ENCODE measurements at places on chromosomes 2 and 18. TPM values are rescaled to one million over a fixed set of nuclear protein-coding genes. Genes with fewer than 3 reads are reported as not detected.
A peak's percentile ranks its signal among the peaks of the same experiment; 100 is the strongest.

GRCh38 chr2:178628605-178629004, 148.3 kb downstream of the PLEKHA3 start:
- DNase-seq = no peak

DNA sequence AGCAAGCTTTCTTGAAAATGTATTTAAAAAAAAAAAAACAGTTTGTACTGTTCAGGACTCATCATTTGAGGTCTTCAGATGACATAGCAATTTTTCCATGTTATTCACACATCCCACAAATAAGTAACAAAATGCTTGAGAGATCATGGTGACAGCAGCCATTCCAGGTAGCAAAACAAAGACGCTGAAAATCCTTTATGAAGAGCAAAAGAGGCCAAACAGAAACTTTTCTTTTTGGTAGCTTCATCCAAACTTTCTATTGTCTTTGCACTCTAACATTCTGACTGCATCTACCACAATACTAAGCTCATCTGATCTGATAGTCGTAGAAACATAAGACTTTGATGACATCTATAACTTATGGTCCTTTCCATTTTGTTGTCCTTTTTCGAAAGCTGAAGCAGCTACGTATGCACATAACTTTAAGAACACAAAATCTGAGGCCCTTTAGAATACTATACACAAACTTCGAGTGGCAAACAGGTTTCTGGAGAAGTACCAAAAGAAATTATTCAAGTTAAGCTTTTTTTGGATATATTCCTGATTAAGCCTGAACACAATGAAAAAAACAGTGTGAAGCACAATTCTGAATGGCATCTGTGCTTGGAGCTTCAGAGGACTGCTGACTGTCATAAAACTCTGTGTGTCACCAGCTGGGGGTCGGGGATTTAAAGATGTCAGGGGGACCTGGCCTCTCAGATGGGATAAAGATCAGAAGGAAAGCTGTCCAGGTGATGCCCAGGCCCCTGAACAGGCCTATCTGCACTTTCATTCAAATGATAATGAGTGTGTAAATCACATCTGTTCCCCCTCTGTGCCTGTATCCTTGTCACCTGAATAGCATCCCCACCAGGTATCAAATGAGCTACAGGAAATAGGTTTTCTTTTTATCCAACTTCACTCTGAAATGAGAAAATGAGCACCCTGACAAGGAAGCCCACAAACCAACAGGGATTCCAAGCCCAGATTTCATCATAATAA, 75.8 kb downstream of the ZEB2 start:
- no peak for DNase-seq

- peak; percentile 26 for DNase-seq
Observed at GRCh38 chr2:101733257-101733993, 35.9 kb downstream of the MAP4K4 start.

GRCh38 chr2:75563591-75563990, 2.9 kb upstream of the EVA1A start:
- no peak for DNase-seq

GRCh38 chr2:71850306-71850801, 297.3 kb downstream of the CYP26B1 start:
- no peak for DNase-seq

GRCh38 chr2:195106681-195107380, 550.2 kb upstream of the SLC39A10 start:
- no peak for DNase-seq

DNA sequence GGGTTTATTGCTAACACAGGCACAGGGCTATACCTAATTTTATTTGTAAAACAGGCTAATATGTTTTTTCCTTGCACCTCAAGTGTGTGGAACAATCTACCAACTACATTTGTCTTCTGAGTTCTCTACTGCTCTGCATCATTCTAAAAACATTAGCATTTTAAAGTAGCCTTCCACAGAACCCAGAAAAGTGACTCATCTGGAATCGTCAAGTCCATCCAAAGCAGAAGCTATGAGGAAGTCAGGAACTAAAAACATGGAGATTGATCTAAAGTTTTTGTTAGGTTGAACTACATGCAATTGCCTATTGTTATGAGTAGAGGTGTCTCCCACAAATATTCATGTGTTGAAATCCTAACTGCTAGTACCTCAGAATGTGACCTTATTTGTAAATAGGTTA, 70.9 kb downstream of the SUCLG1 start:
- no peak for DNase-seq

- peak; percentile 96 for DNase-seq
Observed at GRCh38 chr2:15640261-15640711, 48.6 kb downstream of the DDX1 start.

GRCh38 chr2:109421101-109421500, 192.7 kb downstream of the SEPTIN10 start:
- DNase-seq = no peak

GRCh38 chr2:204152616-204153015, 216.1 kb downstream of the ICOS start:
- DNase-seq = peak; percentile 3

- no peak for DNase-seq
Observed at GRCh38 chr2:126894585-126895182, 4.0 kb upstream of the TEX51 start.

GRCh38 chr2:217742841-217743240, 260.0 kb downstream of the TNS1 start:
- no peak for DNase-seq

GRCh38 chr18:54743605-54743995, 84.7 kb upstream of the RAB27B start:
- no peak for DNase-seq

- DNase-seq = no peak
Observed at GRCh38 chr2:220786216-220786615, 785.9 kb downstream of the EPHA4 start.

DNA sequence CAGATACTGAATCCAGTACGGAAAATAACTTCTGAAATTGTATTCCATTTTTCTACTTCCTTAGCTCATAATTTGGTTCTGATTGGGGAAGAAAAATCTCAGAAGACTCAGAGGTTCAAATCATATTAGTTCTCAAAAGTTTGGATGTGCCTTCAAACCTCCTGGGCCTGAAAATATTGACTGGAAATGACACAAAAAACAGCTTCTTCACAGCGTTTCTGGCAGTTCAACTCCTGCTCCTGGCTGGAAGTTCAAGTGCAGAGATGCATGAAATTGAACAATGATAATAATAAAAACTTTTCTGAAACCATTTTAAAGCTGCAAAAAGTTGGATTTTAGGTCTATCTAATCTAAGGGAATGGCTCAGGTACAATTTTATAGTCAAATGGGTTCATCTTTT, 1459.9 kb upstream of the CELF4 start:
- no peak for DNase-seq

DNA sequence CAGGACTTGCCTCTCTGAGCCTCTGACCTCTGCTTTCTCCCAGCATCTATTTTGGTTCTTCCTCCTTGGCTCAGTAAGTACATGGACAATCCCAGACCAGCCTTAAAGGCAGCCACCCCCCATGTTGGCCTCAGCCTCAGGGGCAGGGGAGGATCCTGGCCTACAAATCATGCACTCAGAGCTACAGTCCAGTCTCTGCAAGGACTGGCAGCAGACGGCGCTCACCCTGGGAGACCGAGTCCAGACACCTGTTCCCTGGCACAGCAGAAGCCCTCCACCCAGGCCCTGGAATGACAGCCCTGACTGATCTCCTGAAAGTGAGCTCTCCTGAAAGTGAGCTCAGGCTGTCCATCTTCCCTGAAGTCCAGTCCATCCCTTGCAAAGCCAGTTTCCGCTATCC, 25.7 kb upstream of the PTPN4 start:
- DNase-seq = no peak

- no peak for DNase-seq
Observed at GRCh38 chr2:144071461-144071860, 448.5 kb downstream of the ZEB2 start.

- no peak for DNase-seq
Observed at GRCh38 chr2:19671311-19671710, 230.5 kb downstream of the TTC32 start.

GRCh38 chr2:57370882-57371585, 675.6 kb upstream of the VRK2 start:
- no peak for DNase-seq

- DNase-seq = no peak
Observed at GRCh38 chr2:147398301-147398700, 446.5 kb upstream of the ACVR2A start.

DNA sequence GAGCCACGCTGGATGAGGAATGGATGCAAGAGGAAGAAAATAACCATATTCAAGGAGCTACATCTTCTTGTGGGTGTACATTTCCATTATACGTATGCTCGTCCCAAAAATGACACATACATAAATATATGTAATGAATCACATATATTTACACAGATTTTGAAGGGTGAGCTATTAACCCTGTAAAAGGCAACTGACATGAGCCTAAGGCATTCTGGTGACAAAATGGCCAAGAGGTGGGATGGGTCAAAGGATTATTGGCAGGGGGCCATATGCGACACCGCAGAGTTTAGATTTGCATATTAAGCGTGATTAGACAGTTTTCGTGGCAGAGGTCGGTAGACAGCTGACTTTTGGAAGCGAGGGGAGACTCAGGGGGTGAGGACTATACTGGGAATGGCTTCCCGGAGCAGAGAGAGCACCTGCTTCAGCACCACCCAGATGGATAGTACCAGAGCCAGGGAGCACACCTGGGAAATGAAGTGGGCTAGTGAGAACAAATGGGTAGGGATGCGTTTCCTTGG, 431 bp upstream of the CNRIP1 start:
- no peak for DNase-seq

Gene CFAP221
- total RNA-seq = not detected

Gene CHST10
- 12.6 TPM for total RNA-seq

Gene HOXD3
- total RNA-seq = 19.2 TPM

Gene ZNF516
- total RNA-seq = 13.2 TPM

Gene MARCHF4
- total RNA-seq = 1.5 TPM

Gene PAX8
- 0.68 TPM for total RNA-seq

Gene STEAP3
- total RNA-seq = 3.9 TPM

Gene VAPA
- 261 TPM for total RNA-seq

Gene GNLY
- total RNA-seq = not detected

Gene LGALSL
- 3.7 TPM for total RNA-seq

Gene BCL2
- total RNA-seq = 0.88 TPM

Gene GKN1
- total RNA-seq = not detected

All from dermis blood vessel endothelial cell (primary cell).